ENCODE measurements at places on chromosomes 5 and 9. TPM values are rescaled to one million over a fixed set of nuclear protein-coding genes. Genes with fewer than 3 reads are reported as not detected.
A peak's percentile ranks its signal among the peaks of the same experiment; 100 is the strongest.

DNA sequence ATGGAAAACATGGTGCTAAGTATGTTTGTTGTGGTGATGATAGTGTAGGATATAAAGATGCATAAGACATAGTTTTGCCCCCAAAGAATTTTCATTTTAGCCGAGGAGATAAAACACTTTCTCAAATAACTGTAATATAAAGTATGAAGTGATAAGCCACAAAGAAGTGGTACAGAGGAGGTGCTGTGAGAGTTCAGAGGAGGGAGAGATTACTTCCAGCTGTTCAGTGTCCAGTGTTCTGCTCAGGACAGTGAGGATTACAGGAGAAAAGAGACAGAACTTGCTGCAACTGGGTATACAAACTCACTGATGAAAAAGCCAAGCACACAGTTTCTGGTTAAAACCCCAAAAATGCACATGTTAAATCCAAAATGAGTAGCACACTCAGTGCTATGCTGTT, 309.3 kb downstream of the KIAA0825 start:
- DNase-seq: no peak

DNA sequence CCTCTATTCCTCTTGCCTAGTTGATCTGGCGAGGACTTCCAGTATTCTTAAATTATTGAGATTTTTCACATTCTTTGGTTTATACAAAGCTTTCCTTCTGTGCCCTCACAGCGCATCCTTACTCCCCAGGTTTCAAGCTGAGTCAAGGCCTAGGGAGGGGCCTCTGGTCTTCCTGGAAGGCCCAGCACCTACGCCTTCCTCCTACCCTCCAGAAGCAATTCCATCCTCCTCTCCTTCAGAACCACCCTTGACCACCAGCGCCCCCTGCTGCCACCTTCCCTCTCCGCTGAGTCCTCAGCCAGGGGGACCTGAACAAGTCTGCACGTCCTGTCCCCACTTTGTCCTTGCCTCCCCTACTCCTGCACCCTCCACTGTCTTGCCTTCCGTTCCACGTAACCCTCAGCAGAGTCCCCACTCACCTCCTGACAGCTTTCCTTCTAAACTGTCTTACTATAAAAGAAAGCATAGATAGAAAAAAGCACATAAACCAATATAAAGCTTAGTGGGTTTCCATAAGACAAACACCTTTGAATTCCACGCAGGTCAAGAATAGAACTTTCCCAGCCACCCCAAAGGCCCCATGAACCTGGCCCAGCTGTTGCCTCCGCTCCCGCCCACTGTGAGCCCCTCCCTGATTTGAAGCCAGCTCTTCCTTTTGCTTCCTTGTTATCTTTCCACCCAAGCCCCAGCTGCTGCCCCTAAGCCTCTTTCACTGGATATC, 63.0 kb upstream of the CTSL start:
- DNase-seq: peak; percentile 86

The ZNF454 gene
- total RNA-seq: 1.7 TPM

GRCh38 chr9:80648336-80648735, 1041.0 kb downstream of the TLE1 start:
- DNase-seq: no peak

The SLU7 gene
- total RNA-seq: 50.5 TPM

DNA sequence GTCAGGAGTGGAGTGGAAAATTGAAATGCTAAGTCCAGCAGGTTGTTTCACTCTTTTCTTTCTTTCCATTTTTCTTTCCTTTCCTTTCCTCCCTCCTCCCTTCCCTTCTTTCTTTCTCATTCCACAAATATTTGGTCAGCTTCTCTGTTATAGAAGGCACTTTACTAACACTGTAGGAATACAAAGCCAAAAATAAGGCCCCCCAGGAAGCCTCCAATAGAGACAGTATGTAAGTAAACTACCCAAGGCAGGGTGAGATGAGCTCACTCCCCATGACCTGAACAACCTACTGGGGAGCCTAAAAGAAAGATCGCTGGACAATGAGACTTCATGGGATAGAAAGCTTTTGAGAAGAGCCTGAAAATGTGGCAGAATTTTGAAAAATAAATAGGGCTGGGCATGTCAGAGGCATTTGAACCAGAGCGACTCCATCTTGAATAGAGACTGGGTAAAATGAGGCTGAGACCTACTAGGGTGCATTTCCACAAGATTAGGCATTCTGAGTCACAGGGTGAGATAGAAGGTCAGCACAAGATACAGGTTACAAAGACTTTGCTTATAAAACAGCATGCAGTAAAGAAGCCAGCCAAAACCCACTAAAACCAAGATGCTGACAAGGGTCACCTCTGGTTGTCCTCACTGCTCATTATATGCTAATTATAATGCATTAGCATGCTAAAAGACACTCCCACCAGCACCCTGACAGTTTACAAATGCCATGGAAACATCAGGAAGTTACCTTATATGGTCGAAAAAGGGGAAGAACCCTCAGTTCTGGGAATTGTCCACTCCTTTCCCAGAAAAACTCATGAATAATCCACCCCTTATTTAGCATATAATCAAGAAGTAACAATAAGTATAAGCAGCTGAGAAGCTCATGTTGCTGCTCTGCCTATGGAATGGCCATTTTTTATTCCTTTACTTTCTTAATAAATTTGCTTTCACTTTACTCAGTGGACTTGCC, 158.9 kb upstream of the EGFLAM start:
- DNase-seq: no peak

The ROPN1L gene
- total RNA-seq: 0.43 TPM

DNA sequence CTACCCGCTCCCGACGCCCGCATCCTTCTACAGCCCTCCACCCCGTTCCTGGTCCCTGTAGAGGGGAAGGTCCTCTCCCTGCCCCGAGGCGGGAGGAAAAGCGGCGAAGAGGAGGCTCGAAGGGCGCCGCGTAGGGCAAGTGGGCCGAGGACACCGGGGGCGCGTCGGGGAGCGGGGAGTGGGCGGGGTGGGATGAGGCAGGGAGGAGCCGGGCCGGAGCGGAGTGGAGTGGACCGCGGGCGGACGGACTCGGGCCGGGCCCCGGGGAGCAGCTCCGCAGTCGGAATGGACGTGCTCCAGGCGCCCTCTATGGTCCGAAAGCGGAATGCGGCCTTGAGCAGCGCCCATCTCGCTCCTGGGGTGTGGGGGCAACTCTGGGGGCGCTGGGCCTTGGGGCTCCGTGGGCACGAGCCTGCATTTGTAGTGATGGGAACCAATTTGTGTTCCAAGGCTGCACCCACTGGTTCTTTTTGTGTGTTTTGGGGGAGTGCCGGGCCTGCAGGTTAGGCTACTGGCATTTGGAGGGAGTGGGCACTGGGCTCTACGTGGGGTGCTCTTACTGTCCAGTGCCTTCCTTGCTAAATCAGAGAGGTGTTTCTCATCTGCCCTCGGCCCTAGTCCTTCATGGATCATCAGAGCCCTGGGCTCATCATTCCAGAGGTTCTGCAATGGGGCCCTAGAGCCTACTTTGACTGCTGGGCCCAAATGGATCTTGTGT, 7.3 kb downstream of the IRX1 start:
- no peak for DNase-seq

The RALGPS1 gene
- 21.8 TPM for total RNA-seq

DNA sequence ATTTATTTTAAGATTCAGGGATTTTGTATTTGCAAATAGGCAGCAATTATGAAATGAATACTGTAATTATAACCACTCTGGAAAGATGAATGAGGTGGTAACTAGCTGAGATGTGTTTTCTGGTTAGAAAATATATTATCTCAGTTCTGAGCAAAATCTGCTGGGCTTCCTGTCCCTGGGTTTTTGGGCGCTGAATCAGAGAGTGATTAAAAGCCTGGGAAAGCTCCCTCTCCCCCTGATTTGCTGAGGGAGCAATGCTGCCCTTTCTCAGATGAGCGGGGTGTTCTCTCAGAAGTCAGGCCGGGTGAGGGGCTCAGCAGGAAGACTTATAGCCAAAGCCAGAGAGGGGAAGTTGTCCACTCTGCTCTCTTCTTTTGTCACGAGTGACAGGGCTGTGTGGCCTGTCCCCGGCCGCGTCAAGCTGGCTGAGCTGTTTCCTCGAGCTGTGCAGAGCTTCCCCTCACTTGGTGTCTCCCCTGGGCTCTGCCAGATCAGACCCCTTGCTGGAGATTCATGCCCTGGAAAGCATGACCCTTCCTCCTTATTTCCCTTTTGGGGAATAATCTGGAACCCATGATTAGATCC, 39.8 kb upstream of the PITX1 start:
- DNase-seq: peak; percentile 22

GRCh38 chr5:132427281-132428146, 58.0 kb downstream of the SLC22A5 start:
- peak; percentile 86 for DNase-seq

The TAS2R1 gene
- not detected for total RNA-seq

DNA sequence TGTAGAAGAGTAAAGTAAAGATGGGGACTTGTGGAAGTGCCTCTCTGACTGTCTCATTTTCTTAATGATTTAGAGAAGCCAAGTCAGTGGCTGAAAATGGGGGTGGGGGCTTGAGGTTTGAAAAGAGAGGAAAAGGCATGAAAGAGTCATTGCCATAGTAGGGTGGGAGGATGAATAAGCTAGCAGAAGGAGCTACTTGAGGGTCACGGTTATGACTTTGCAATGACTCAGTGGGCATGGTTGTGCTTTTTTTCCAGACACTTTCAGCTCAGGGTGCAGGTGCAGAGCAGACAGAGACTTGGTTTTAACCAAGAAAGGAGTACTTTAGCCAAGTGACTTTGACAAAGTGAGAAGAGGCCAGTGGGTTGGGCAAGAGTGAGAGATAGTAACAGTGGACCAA, 117.8 kb downstream of the PTTG1 start:
- DNase-seq: no peak

- DNase-seq: no peak
These were observed 994 bp downstream of the POLE3 start for GRCh38 chr9:113409481-113409880.

The GABRA1 gene
- not detected for total RNA-seq

The SH3GL2 gene
- 7.3 TPM for total RNA-seq

The F2RL2 gene
- 3.4 TPM for total RNA-seq

- DNase-seq: no peak
These were observed 398.7 kb downstream of the EBF1 start for GRCh38 chr5:158701007-158701391.

- no peak for DNase-seq
These were observed 493.1 kb downstream of the ZNF608 start for GRCh38 chr5:124253203-124253810.

DNA sequence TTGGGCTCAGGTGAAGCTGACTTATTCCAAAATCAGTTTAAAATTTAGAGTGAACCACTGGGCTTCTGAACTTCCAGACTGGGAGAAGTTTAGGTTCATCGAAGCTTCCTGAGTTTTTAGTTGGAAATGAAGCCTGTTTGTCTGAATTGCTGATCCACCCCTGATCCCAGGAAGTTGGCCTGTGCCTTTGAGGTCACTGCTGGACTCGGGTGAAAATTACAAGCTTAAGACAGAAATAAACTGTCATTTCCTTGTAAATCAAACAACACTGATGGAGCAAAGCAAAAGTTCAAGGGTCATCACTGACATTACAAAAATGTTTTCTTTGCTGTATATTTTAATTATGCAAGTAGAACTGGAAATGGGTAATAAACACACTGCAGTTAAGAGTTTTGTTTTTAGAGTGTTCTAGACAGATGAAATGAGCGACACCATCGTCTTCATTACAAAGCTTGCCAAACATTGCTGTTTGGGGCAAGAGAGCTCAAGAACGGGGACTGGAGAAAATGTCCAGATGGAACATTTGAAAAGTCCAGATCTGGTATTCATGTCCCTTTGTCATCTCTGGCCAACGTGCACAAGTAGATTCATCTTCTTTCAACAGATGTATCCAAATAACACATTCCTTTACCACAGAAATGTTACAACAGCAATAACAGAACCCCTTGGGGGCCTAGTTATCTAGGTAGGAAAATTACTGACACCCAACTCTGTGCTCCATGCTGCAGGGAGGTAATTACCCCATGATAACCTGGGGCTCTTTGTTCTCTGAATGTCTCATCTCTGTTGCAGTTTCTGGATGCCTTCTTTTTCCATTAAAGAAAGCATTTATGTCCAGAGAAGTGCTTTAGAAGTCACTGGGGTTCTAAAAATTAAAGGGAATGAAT, 142.4 kb upstream of the ERCC6L2 start:
- no peak for DNase-seq

DNA sequence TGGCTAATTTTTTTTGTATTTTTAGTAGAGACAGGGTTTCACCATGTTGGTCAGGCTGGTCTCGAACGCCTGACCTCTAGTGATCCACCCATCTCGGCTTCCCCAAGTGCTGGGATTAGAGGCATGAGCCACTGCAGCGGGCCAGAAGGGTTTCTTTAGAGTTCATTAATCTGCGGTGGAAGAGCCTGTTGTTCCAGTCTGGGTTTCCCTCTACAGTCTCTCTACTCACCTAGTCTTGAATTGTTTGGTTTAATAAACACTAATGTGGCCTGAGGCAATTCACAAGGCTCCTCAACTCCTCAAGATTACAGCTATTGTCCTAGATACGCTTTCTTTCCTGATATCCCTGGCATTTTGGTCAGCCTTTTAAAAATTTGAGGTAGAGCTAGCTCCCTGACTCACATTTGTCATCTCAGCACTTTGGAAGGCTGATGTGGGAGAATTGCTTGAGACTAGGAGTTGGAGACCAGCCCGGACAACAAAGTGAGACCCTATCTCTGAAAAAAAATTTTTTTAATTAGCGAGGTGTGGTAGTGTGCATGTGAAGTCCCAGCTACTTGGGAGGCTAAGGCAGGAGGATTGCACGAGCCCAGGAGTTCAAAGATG, 4.6 kb upstream of the SAR1B start:
- DNase-seq: no peak

GRCh38 chr9:77977210-77977611, 54.4 kb downstream of the GNAQ start:
- no peak for DNase-seq

DNA sequence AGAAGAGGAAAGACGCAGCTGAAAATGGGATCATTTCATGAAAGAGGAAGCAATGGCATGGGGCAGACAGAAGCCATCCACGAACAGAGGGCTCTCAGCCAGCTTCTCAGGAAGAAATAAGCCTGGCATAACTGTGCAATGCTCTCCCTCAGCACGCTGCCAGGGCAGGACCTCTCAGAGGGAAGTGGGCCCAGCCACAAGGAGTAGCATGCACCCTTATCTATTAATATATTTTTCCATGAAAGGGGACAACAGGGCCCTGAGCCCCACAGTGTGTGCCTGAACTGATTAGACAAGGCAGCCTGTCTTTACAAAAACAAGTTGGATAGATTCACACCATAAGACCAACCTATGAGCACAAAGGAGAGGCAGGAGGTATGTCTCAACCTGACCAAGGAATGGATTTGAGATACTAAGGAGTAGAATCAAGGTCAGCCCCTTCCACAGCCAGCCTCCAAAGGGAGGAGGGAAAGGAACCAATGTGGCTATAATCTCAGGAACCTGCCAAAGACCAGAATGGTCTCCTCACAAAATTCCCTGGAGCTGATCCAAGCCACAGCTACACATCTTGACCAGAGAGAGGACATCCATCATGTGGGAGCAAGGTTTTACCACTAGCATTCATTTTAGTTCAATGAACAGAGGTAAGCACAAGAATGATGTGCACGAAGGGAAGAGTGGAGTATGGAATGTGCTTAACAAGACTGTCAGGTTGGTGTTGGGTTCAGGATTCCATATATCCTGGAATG, 154.8 kb downstream of the SIL1 start:
- no peak for DNase-seq

GRCh38 chr5:151798674-151799073, 26.9 kb downstream of the G3BP1 start:
- no peak for DNase-seq

The C8G gene
- 3.4 TPM for total RNA-seq

All from cardiac septum (tissue), 1 donor.